Left lobe of liver (tissue), 2 donors: ENCODE measurements at places on chromosomes 7 and 10.
A peak's percentile ranks its signal among the peaks of the same experiment; 100 is the strongest.

DNA sequence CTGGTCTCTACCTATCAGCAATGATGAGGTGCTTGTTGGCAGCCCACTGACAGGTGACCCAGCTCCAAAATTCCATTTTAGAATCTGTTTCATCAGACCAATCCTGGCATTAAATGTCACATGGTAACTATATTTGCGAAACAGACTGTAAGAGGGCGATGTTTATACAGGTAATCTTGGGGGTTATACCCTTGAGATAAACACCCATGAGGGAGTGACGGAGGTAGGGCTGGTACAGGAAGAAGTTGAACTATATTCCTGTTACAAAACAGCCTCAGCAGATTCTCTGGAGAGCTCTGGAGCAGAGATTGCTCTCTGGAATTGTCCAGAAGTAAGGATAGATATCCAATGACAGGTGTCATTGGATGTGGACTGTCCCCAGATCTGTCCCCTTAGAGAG is 444.8 kb upstream of the DPP6 start:
- DNase-seq: no peak

DNA sequence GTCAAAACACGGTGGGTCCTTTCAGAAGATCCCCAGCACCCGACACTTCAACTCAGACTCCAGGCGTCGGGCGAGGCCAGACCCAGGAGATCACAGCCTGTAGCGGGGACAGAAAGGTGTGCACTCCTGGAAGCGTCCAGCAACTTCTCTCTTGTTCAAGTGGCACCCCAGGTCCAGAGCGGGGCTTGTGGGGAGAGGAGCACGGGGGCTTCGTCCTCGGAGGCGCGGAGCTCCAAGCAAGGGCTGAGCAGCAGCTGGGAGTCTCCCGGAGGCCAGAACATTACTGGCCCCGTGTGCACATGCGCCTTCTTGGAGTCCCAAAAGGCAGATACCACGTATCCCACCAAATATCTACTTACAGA is 54.9 kb downstream of the ZRANB1 start:
- DNase-seq: peak; percentile 36

DNA sequence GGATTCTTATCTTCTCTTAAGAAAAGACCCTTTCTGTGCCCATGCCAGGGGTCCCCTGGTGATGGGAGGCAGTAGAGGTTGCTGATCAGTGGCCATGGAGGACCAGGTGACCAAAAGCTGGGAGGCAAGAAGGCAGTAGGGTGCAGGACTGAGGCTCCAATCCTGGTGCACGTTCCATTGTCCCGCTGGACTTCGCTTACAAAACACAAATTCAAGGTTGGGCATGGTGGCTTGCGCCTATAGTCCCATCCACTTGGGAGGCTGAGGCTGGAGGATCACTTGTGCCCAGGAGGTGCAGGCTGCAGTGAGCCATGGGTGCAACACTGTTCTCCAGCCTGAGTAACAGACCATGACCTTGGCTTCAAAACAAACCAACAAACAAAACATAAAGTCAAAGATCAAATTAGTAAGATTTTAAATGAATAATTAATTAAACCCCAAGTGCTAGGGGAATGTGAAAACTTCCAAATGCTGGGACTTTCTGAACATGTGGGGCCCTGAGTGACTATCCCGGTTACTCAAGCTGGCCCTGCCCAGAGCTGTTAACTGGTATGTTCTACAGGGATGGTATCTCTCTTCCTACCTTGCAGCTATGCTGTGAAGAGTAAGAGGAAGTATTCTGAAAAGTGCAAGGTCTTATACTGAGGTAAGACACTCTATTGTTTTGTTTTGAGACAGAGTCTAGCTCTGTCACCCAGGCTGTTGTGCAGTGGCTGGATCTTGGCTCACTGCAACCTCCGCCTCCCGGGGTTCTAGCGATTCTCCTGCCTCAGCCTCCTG is 97.6 kb downstream of the LYZL2 start:
- no peak for DNase-seq

DNA sequence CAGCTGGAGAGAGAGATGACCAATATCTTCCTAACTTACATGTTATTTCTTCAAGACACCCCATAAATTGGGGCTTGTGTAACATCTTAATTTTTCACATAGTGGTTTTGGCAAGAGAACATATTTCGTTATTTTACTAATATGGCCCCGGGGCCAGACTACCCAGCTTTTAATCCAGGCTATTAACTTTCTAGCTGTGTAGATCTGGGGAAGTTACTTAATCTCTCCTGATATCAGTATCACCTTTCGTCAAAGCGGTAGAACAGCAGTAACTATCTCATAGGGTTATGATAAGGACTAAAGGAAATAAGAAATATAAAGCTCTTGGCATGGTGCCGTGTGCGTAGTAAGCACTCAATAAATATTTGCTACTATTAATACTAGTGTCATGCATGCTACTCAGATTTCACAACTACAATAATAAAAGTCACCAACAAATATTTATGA is 71.6 kb upstream of the LYZL1 start:
- DNase-seq: no peak

DNA sequence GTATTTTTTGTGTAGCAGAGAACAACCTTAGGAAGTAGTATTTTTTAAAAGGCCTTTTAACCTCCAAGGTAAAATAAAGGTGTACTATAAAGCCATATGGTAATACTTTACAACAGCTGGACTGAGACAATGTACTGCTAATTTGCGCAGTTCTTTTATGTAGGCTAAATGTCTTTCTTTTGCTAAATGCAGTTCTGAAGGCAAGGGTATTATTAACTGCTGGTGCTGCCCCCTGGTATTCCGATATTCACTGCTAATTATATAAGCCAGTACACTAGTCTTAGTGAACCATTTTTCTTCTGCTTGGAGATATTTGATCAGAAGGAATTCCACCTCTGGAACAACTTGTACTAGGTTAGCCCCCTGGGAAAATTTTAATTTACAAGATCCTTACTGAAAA is 272.0 kb upstream of the FERD3L start:
- no peak for DNase-seq

GRCh38 chr10:3566627-3567026 is 218.4 kb downstream of the KLF6 start:
- no peak for DNase-seq

DNA sequence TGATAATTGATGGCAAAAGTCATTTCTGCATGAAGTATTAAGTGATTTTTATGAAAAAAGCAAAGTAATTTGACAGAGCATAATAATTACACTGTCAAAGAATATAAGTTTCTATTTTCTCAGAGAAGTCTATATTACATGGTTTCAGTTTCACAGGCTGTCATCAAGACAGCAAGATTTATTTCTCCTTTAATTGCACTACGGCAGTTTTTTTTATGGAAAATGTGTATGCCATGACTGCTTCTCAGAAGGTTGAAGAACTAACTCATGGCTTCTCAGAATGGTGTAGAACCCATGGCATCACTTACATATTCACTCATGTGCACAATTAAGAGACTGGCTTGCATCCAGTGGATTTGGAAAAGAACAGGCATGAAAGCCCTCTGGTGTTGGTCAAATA is 870.3 kb upstream of the SORCS1 start:
- no peak for DNase-seq

DNA sequence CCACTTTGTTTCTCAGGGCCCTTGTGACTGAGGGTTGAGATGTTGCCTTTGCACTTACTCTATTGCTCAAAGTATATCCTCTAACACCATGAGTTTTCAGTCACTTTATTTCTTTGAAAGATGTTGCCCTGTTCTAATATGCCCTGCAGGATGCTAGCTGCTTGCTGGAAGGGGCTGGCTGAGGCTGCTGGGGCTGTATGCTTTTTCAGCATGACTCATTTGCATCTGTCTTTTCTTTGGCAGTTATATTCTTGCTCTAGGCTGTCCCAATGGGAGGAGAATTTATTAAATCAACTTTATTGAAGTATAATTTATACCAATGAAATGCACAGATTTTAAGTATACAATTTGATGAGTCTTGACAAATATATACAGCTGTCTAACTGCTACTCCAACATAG is 157.7 kb downstream of the PLPP4 start:
- no peak for DNase-seq

GRCh38 chr10:22308390-22308789 is 7.8 kb upstream of the COMMD3 start:
- no peak for DNase-seq

GRCh38 chr7:93902777-93903423 is 3.5 kb upstream of the GNGT1 start:
- no peak for DNase-seq

- no peak for DNase-seq
Observed at GRCh38 chr10:131099028-131099726, 212.3 kb downstream of the TCERG1L start.

GRCh38 chr10:117514971-117515370 is 27.6 kb upstream of the EMX2 start:
- no peak for DNase-seq
